ENCODE measurements at places on chromosomes 11 and 22.

- no peak for DNase-seq
These were observed 1.7 kb downstream of the ADAMTS15 start for GRCh38 chr11:130449996-130450769.

- no peak for DNase-seq
These were observed 179.9 kb downstream of the DBX1 start for GRCh38 chr11:19980388-19980787.

DNA sequence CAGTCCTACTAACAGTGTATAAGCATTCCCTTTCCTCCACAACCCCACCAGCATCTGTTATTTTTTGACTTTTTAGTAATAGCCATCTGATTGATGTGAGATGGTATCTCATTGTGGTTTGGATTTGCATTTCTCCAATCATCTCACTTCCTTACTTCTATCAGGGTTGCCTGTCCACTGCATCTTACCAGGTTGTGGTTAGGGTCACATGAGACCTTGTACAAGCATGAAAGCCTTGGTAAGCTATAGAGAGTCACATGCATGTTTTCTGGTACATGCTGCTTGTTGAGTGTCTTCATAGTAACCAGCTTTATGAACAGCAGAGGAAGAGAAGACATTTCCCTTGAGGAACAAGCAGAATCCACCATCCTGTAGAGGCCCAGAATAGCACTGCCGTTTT, 102.9 kb upstream of the PAX6 start:
- no peak for DNase-seq

DNA sequence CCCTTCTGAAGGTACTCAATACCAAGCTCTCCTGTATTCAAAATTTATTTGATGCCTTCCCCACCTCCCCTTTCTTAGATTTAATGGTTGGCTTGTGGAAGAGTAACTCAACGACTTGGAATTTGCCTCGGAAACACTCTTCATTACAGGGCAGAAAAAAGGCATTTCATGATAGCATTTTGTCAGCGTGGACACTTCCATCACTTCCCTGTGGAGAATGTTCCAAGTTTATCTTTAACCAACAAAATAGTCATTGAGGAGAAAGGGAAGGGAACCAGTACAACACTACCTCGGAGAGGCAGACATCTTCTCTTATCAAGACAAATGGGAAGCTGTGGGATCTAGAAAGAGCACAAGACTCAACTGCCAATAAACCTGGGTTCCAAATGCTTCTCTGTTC, 177.2 kb upstream of the MTMR2 start:
- no peak for DNase-seq

DNA sequence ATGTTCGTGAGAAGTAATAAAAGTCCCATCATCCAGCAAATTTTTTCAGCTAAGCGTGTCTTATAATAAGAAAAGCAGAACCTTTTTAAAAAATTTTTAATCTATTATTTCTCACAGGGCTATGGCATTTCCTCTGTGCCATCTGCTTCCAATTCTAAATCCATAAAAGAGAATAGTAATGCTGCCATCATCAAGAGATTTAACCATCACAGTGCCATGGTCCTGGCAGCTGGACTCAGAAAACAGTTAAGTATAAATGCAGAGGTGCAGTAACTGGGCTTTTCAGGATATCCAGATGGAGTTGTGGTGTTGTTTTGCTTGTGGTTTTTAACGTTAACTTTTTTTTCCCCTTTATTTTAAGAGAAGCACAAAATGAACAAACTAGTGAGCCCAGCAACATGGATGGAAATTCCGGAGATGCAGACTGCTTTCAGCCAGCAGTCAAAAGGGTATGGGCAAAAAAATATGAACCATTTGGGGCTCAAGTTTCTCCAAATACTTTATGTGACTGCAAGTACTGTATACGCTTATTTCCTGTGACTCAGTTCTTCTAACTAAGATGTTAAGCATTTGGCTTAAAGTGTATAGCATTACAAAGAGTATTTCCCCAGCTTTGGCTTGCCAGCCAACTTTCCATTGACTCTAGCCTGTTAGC, 25.2 kb downstream of the GTF2H1 start:
- no peak for DNase-seq

GRCh38 chr11:64267207-64267945, 16.0 kb downstream of the PLCB3 start:
- no peak for DNase-seq

DNA sequence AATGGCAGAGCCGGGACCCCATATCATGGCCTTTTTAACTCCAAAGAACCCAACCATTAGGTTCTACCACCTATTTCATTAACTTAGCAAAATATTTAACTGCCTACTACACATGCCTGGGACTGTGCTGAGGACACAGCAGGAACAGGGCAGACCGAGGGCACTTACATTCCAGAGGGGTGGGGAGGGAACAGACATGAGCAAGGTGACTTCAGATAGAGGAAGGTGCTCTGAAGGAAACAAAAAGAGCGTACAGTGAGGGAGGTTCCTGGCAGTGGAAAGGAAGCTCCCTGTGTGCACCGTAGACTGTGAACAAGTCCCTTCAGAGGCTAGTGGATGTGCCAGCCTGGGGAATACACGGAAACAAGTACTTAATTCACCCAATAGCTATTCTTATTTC, 82.8 kb downstream of the NAT10 start:
- DNase-seq = no peak

GRCh38 chr11:102615077-102615893, 9.8 kb downstream of the MMP20 start:
- no peak for DNase-seq

- no peak for DNase-seq
These were observed 192.8 kb downstream of the GRIK4 start for GRCh38 chr11:120704256-120704750.

GRCh38 chr11:114129142-114129541, 69.6 kb downstream of the ZBTB16 start:
- DNase-seq = no peak

DNA sequence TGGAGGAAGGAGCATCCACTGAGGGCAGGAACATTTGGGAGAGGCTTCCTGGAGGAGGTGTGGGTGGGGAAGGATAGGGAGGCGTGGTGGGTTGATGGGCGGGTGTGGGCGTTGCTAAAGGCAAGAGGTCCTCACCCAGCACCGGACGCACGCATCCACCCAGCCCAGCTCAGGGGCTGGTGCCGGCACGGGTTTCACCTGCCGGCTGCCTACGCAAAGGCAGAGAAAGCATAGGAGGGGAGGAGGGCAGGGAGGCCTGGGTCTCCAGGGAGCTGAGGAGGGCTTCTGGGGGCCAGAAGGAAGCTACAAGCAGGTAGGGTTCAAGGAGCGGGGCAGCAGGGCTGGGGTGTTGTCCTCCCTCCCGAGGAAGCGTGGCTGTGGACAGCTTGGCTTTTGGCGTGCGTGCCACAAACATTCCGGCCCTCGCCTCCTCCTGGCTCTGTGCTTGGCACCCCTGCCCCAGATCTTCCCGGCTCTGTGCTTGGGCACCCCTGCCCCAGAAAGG, 7.8 kb downstream of the SSH3 start:
- no peak for DNase-seq

DNA sequence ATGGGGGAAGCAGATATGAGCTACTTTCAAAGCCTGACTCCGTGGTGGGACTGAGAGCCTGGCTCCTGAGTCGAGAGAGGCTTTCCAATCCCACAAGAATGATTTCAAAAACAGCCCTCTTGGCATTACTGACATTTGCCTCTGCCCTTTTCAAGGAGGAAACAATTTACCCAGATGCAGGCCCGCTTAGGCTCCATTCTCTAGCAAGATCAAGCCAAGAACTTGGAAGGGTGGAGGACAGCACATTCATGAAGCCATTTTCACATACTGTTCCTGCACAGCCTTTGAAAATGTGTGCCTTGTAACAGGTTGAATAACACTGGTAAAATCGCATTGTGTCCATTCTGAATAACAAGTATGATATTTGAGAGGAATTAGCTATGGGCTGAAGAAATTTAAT, 58.2 kb upstream of the EED start:
- no peak for DNase-seq

GRCh38 chr11:128550261-128550821, 37.0 kb downstream of the ETS1 start:
- no peak for DNase-seq

- DNase-seq = no peak
These were observed at the start of gene ADAMTS8 for GRCh38 chr11:130428316-130429119. Gene ADAMTS8, minus strand, starts transcription at chr11:130428609. Its CDS starts 323 bp downstream, at chr11:130428286.

DNA sequence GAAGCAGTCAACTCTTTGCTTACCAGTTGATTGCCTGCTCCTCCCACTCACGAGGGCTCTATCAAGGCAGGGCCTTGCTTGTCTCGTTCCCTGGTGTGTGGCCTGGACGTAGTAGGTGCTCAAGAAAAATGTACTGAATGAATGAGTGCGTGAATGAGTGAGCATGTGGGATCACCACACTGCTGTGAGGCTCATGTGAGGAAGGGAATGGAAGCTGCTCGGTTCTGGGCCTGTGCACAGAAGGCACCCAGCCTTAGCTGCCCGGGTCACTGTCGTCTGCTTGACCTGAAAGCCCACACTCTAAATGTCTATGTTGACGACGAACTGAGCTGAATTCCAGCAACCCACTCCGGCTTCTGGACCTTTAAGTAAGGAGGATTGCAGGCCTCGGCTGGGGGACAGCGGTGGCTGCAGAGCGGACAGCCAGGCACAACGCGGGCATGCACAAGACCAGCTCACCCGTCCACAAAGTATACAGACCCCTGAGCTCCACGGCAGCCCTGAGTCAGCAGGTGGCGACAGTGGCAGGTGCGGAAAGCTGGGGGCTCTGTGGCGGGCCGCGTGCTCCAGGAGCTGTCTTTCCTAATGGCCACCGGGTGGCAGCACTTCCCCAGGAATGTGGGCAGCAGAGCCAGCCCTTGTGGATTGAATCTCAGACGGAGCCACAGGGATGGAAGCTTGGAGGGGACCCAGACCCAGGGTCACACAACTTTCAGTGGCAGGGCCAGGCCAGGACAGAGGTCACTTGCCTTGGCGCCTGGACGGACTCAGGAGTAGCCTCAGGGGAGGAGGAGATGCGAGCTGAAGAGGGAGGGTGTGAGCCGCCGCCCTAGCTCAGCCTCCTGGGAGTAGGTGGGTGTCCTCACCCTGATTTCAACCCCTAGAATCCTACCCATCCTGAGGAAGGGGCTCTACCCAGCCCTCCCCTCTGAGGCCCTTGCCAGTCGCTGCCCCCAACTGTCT, 5.0 kb upstream of the PICK1 start:
- DNase-seq = peak; percentile 63

DNA sequence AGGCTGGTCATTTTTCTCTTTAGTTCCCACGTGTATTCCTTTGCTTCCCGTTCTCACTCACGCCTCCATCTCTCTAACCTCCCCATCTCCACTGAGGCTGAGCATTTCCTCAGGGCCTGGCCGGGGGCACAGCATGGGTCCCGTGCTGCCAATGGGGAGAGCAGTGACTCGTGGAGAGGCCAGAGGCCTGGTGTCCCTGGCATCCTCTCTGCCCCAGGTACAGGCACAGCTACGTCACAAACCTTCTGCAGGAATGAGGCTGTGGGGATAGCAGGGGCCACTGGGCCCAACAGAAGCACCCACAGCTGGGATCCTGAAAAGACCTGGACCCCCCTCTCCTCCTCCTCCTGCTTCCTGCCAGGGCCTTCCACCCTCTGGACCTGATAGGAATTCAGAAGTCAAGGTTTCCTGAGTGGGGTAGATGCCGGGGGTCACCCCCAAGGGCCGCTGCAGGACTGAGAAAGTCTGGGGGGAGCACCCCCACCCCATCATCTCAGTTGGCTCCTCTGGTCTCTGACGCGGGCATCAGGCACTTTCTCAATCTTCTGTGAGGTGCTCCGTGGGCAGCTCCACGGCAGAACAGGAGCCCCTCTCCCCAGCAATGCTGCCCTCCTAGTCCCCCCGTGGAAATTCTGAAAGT, 11.8 kb downstream of the PNPLA5 start:
- DNase-seq = no peak

DNA sequence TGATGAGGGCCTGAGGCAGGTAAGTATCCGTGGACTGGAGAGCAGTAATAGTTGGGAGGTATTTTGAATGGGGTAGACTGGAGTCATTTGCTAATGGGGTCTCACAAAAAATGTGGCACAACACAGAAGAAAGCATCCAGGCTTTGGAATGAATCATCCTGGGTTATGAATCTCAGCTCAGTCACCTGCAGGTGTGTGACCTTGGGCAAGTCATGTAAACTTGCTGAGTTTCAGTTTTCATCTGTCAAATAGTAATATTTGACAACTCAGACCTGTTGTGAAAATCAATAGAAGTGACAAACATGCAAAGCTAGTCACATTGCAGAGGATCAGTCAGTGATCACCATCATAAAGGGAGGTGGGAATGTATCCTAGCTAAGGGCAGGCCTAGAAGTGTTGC, 232.0 kb upstream of the TENM4 start:
- DNase-seq = no peak

DNA sequence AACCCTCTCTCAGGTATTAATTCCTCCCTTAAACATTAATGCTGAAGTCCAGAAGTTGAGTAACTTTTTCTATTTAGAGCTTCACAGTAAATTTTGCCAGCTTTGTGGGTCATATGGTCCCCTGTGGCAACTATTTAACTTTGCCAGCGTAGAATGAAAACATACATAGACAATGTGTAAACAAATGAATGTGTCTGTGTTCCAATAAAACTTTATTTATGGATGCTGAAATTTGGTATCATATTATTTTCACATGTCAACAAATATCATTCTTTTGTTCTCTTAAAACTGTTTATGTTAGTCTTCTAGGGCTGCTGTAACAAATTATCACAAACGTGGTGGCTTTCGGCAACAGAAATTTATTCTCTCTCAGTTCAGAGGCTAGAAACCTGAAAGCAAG, 85.1 kb downstream of the TMEM135 start:
- no peak for DNase-seq
